ENCODE measurements at places on chromosomes 4 and X.

DNA sequence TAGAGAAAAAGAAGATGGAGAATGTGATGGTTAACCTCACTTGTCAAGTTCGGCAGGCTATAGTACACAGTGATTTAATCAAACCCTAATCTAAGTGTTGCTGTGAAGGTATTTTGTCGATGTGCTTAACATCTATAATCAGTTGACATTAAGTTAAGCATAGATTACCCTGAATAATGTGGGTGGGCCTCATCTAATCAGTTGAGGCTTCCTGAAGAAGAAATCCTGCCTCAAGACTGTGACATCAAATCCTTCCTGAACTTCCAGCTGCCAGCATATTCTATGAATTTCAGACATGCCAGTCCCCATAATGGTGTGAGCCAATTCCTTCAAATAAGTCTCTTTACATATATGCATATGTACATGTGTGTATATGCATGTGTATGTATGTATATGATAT is 181.4 kb downstream of the PACRGL start:
- no peak for DNase-seq

GRCh38 chrX:66014084-66014483 is 25.8 kb downstream of the VSIG4 start:
- no peak for DNase-seq

DNA sequence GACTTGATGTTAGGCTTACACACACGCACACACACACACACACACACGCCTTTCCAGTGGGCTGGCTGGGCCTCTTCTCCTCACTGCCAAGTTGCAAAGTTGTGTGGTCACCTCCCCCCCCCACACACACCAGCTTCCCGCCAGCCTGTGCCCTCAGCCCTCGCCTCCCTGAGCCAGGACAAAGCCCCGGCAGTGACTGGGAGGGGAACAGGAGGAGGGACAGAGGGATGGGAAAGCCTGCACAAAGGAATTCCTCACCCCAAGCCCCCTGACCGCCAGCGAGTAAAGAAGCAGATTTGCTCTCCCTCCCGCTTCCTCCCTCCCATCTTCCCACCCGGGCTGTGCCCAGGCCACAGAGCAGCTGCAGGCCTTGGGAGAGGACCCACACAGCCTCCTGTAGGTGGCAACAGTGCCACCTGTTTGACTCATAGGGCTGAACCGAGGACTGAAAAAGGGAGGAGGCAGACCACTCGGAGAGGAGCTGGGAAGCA is at the start of gene GDPD2:
TSS of gene GDPD2 (plus strand) at position 464 of the 491 bp plus-strand sequence. CDS start 1,671 bp downstream, outside the sequence.
- no peak for DNase-seq

DNA sequence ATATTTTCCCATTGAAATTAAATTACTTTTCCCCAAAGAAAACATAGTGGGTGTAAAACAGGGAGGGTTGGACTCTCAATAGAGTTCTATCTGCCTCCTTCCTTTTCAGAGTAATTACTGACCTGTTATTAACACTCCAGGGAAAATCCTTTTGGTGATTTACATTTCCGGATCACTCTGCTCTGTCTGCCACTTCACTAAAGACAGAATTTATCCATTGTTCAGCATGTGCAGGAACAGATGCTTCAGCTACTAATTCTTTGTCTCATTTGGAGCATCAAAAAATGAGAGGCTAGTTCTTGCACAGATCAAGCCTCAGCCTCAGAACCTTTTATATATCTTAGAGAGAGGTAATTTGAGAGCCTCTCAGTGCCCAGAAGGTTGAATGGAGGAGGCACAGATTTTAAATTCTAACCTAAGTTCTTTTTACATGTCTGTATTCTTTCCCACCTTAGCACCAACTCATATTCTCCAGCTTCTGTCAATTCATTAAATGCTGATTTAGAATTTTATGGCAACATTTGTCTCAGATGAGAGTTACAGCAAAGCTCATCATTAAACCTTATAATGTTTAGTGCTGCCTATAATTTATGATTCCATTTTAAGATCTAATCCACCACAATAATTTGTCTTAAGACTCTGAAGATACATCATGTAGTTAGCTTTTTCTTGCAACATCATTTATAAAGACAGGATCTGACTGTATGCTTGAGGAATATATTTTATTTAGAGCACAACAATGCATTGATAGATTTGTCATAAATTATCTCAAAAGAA is 1494.4 kb downstream of the STIM2 start:
- DNase-seq: no peak

DNA sequence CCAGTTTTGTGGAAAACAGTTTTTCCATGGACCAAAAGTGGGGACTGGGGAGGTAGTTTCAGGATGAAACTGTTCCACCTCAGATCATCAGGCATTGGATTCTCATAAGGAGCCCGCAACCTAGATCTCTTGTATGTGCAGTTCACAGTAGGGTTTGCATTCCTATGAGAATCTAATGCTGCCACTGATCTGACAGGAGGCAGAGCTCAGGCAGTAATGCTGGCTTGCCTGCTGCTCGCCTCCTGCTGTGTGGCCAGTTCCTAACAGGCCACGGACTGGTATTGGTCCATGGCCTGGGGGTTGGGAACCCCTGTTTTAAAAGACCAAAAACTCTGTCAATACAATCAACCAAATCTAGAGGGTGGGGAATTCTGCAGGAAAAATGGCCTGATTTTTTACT is 100.0 kb upstream of the EOLA2 start:
- no peak for DNase-seq

DNA sequence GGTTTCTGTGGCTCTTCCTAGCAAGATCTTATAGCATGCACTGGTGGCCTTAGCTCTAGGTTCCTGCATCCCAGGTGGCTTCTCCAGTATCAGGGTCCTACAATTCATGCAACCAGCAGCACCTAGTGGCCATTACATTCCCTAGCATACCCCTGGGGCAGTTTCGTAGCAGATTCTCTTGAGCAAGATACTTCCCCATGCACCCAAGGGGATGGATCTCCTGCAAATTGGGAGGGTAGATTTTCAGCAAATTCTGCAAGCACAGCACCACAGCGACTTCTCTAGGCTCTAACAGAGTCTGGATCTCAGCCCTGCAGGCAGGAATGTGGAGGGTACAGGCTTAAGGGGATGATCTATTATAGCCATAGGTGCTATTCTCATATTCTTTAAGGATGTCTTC is 13.1 kb upstream of the SLC9B1 start:
- no peak for DNase-seq

- DNase-seq: no peak
These were observed 185.8 kb upstream of the C1QTNF7 start for GRCh38 chr4:15242021-15242420.

DNA sequence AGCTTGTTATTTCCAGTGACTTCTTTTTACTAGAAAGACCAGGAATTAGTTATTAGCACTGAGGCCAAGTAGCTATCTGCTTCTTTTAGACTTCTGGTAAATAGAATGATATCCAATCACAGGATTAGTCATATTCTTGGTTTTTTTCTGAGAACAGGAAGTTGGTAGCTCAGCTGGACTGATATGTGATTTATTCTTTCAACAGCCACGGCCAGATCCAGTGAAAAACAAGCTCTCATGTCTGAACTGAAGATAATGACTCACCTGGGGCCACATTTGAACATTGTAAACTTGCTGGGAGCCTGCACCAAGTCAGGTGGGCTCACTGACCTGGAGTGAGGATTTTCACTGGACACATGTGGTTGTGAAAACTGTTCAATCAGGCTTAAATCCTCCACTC is 48.6 kb downstream of the PDGFRA start:
- DNase-seq: no peak

DNA sequence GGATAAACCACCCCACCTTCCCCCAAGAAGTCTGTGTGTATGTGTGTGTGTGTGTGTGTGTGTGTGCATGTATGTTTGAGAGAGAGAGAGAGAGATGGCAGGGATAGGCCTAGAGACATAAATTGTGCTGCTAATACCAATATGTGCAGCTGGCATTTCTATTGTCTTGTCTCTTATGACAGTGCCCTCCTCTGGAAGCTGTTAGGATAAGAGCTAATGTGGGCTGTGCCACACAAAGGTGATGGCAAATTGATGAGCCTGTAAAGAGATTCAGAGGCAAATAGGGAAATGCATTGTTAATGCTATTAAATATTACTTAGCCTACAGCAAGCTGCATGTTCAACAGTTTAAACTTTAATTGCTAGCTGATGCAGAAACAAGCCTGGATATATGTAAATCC is 332.0 kb downstream of the NKX6-1 start:
- DNase-seq: no peak

DNA sequence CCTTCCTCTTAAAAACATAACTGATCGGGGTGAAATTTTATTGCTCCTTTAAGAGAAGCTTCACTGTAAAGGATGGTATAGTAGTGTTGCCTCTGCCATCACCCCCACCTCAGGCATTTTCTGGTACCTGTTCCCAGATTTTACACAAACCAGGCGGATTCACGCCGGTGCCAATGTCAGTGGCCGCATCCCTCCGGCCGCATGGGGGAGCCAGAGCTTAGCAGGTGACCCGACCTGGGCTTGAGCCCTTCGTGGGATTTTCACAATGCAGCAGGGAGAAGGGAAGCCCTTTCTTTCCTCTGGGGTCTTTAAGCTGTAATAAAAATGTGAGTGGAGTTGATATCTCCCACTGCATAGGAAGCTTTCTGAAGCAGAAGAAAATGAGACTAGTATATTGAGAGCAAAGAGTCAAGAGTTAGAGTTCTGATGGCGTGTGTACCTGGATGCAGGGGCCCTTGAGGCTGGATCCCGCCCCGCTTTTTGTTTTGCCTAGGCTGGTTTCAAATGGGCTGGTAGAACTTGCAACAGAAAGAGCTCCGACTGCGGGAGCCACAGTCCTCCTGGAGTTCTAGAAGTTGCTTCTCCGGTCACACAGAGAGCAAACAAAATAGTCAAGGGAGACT is 59.4 kb downstream of the POLR2B start:
- DNase-seq: no peak

DNA sequence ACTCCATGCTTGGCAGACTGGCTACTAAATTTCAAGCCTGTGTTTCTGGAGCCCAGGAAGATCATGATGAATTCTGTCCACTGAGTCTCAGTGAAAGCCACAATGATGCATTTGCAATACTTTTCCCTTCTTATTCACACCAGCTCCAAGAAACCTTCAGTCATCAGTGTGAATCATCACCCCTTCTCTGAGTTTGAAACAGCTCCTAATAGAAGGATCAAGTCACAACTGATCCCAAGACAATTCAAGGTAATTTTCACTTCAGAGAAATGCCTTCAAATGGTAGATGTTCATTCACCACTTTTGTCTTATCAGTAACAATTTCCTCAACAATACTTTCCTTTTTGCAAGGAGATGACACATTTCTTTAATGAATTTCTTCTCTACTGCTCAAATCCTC is 257.4 kb downstream of the NLGN4X start:
- no peak for DNase-seq

- no peak for DNase-seq
These were observed 1999.4 kb upstream of the AGA start for GRCh38 chr4:179441596-179441995.

GRCh38 chrX:10109695-10110094 is 47.1 kb upstream of the CLCN4 start:
- DNase-seq: no peak

GRCh38 chr4:8353158-8353669 is 83.7 kb downstream of the HTRA3 start:
- DNase-seq: no peak

GRCh38 chrX:101931136-101931487 is 715 bp downstream of the ZMAT1 start:
- DNase-seq: no peak

DNA sequence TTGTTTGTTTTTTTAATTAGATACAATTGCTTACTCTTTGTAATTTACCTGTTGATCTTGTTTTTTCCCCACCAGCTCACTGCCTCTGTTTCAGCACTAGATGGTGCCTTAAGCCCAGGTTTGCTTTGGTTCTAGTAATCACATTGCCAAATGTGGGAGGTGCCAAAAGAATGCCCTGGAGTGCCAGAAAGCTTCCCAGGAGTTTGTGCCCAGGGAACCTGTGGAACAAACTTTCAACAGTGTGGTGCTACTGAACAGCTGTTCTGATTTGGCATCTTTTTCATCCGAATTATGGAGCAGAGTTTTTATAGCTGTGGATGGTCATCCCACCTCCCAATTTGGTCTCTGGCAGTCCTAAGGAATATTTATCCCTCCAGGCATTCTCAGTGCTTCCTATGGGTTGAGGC is 1000.7 kb downstream of the STIM2 start:
- no peak for DNase-seq

- DNase-seq: no peak
These were observed 20.6 kb downstream of the SCD5 start for GRCh38 chr4:82777857-82778525.

- no peak for DNase-seq
These were observed 183.4 kb upstream of the FAM241A start for GRCh38 chr4:111961809-111962208.

DNA sequence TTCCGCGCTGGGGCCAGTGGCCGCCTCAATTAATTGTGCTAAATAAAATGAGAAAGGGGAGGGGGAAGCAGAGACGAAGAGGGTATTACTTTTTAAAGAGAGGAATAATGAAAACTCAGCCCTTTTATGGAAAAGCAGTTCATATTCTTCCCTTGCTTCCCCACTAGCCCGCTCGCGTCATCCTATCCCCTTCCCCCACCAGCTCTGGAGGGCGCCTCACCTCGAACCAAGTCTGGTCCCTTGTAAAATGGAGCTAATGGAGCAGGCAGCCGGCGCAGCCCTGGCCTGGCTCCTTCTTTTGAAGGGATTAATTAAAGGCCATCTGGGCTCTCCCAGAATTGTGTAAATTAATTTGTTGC is 511 bp upstream of the NKX6-1 start:
- DNase-seq: no peak

DNA sequence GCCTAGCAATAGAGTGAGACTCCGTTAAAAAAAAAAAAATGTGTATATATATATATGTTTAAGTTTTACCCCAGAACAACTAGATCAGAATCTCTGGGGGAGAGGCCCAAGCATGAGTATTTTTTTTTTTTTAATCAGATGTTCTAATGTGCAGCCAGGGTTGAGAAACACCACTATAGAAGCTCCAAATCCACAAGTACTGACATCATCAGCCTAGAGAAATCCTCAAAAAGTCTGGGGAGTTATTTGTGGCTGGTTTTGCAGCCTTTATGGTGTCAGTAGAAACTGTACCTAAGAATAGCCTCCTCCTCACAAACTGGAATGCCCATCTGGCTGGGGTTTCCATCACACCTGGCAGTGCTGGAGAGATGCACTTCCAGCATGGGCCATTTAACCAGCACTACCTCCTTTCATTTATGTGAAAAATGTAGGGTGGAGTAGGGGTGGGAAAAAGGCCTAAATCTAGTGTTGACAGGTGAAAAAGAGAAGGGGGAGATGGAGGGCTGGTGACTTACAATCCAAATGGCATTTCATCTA is 93.5 kb downstream of the CBLL2 start:
- no peak for DNase-seq

- no peak for DNase-seq
These were observed 291.2 kb upstream of the PPARGC1A start for GRCh38 chr4:24181005-24181404.

- no peak for DNase-seq
These were observed 120.1 kb downstream of the NKX6-1 start for GRCh38 chr4:84378983-84379382.
